ENCODE measurements at places on chromosomes 3 and 15.

GRCh38 chr3:124685067-124685466 is 45.2 kb upstream of the UMPS start:
- no peak for DNase-seq

- DNase-seq: no peak
Measured at GRCh38 chr3:167114619-167115018, 265.5 kb downstream of the ZBBX start.

GRCh38 chr3:81650187-81650586 is 111.3 kb downstream of the GBE1 start:
- no peak for DNase-seq

GRCh38 chr3:28576614-28577200 is 228.1 kb upstream of the AZI2 start:
- no peak for DNase-seq

DNA sequence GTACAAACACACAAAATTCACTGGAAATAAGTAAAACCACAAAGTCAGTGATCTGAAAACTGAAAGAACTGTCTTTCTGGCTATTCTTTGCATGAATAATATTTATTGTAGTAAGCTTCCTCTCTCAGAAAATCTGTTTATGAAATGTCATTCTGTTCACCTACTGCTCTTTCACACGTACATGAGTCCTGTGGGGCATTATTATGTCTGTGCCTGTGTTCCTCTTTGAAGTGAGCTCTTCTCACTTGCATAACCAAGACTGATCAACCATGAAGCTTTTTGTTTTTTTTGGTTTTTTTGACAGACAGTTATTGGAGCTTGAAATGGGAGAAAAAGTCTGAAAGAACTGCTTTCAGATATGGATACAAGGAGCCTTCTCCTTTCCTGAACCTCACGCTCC is 195.8 kb downstream of the PLCH1 start:
- DNase-seq: no peak

DNA sequence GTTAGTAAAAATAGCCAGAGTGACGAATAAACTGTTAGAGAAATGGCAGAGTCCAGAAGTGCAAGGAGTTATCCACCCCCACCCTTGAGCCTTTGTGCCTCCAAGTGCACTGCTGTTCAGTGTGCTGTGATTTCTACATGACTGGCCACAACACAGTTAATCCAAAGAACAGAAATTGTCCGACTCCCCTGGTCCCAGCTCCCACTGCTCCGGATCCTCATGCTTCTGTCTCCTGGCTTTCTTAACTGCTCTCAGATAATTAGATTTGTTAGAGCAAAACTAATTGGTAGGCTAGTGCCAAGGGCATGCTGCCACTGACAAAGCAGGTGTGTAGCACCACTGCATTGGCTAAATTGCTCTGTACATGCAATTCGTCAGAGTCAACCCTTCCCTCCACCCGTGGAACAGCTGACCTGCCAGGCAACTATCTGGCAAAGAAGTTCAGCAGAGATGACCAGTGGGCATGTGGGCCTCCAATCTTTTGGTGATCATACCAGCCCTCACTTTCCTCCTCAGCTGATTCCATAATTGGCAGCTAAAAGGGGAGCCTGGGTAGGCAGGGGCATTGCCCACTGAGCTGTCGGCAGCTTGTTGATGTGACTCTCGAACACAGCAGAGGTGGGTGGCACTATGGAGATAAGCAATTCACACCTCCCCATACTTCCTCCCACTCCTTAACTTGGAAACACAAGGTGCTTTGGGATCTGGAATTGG is 18.9 kb upstream of the ACAP2 start:
- DNase-seq: no peak

DNA sequence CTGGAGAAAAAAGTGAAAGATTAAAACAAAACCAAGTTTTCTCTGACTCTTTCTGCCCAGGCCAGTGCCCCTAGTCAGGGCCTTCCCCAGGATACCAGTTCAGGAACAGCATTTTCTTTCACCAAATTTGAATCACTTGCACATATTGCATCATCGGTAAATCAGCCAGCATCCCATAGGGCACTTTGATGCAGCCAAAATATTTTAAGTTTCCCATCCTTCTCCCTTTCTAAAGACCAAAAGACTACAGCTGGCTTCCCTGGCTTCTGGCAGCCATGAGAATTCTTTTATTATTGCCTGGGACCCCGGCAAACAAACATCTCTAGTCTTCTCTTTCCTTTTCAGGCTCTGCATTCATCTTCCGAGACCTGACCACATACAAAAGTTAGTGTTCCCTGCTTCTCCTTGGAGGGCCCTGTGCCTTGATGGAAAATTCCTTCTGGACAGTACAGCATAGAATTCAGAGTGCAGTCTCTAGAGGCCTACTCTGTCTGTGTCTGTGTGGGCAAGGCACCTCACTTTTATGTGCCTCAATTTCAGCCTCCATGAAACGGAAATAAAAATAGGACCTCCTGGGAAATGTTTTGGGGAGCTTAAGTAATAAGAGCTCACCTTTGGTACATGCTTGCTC is 348.0 kb downstream of the VPS13C start:
- DNase-seq: no peak

GRCh38 chr15:99486371-99487336 is 79.1 kb upstream of the MEF2A start:
- no peak for DNase-seq

- DNase-seq: no peak
Measured at GRCh38 chr3:64693031-64693430, 5.2 kb upstream of the ADAMTS9 start.

- DNase-seq: no peak
Measured at GRCh38 chr15:59841036-59841435, 151.9 kb upstream of the BNIP2 start.

DNA sequence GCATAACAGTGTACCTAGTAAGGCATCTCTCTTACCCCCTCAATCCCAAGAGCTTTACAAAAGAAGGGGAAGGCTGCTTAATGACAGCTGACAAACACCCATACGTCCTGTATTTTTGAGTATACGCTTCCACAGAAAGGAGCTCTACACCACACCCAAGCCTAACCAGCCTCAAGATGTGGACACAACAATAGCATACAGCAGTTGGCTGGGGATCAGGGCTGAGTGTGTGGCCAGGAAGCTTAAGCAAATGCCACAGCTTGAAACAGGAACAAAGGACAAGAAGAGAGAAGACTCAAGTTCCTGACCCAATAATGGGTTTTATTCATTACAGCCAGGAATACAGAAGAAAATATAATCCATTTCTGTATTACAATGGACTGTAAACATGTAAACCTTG is 6.9 kb downstream of the HEXA start:
- no peak for DNase-seq

- DNase-seq: no peak
Measured at GRCh38 chr3:195762249-195762585, 41.4 kb downstream of the MUC20 start.

DNA sequence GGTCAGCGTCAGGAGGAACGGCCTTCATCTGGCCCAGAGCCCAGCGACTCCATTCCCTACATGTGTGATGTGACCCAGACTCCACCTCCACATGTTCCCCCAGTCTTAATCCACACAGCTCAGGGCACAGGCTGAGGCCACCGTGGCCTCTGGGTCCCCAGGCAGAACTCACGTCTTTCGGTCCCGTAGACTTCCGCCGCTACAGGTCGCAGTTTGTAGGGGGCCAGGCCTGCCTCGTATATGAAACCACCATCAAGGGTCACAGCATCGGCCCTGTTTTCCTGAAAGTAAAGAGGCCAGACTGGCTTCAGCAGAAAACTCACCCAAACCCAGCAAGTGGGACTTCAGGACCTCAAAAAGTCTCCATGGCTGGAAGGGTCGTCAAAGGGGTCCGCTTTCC is 8.6 kb downstream of the LTF start:
- DNase-seq: no peak

GRCh38 chr3:190269101-190269500 is 53.1 kb downstream of the CLDN1 start:
- no peak for DNase-seq

- DNase-seq: no peak
Measured at GRCh38 chr3:28917895-28918475, 362.9 kb upstream of the RBMS3 start.

DNA sequence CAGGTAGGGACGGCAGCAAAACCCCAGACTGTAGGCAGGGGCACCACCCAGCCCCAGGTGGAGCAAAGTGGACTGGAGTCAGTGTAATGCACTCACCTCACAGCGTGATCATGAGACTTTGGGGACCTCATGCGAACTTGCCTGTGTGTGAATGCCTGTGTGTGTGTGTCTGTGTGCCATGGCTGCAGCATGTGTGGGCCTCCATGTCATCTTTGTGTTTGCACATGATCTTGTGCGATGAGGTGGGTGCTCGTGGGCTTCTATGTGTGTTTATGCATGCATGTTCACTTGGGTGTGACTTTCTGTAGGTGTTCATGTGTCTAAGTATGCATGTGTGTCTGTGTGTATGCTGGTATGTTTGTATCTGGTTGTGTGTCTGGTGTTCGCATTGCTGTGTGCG is 41.2 kb upstream of the ADPGK start:
- DNase-seq: no peak

DNA sequence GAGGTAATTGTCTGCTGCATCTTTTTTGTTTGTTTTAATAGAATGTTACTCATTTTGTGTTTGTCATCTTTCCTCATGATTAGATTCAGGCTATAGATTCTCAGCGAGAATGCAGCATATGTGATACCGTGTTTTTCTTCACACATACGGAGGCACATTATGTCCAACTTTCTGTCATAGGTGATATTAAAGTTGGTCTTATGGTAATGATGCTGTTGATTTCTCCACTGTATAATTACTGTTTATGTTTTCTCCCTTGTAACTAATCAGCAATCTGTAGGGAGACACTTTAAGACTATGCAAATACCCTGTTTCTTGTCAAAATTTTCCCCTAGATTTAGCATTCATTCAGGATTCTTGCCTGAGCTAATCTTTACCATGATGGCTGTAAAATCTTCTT is 87.6 kb downstream of the CLDN1 start:
- no peak for DNase-seq

- no peak for DNase-seq
Measured at GRCh38 chr3:174329321-174329720, 529.8 kb upstream of the NAALADL2 start.

DNA sequence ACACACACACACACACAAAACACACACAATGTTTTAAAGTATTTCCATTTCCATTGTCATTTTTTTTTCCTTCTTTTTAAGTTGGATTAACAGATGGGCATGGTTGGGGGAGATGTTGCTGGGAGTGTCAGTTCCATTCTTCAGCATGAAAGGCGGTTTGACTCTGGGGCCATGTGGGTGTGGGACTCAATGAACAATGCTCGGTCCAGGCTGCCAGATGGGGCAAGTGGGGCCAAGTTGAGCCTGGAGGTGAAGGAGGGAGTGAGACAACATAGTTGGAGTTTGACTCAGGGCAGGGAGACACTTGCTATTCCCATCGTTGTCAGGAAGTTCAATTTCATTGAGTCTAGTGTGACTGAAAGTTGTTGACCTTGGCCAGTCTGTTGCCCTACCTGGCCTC is 125.3 kb downstream of the TLE3 start:
- no peak for DNase-seq

DNA sequence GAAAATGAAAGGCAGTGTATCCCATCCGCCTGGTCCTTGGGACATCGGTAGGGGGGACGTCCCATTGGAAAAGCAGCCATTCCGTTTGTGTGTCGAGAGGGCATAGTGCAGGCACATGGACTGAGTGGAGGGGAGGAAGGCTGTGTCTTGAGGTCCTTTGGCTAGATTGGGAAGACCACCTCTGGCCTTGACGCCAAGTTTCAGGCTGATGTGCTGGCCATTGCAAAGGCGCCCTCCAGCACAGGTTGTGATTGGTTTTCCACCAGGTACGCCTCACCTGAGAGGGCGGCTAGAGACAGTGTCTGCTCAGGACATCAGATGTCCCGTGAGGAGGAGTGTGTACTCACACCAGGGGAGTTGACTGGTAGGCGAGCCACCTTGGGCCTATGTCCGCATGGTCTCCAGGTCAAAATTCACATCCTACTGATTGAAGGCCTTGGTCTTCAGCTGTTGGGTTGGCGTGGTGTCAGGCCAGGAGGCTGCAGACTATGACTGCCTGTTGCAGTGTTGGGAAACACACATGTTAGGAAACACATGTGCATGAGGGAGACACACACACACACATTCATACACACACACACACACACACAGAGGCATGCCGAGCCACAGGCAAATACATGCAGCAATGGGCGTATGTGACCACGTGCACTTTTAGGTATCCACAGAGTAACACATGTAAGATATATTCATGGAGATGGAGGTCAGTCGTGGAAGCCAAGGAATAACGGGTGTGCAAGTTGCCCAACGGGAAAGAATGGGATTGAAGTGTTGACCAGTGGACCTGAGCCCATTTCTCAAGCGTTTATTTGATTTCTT is 98.4 kb downstream of the SNRPN start:
- DNase-seq: no peak

GRCh38 chr3:67329358-67329757 is 325.1 kb downstream of the SUCLG2 start:
- DNase-seq: no peak

DNA sequence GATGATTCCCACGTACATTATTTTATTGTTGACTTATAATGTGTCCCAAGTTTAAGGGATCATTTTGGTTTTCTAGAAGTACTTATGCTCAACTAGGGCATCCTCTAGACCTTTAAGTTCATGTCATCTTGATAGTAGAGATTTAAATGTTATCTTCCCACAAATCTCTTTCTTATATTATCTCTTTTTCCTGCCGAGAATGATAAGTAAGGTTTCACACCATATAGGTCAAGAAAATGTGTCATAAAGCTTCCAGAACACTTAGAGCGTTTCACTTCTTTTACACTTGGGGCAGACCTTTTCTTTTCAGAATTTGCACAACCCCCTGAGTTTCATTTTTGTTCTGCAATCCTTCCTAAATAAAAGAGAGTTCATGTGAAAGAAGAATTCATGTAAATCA is 142.0 kb upstream of the CBLB start:
- no peak for DNase-seq

GRCh38 chr15:34941831-34942230 is 27.7 kb downstream of the AQR start:
- no peak for DNase-seq

- no peak for DNase-seq
Measured at GRCh38 chr3:103624271-103624670, 1189.5 kb downstream of the ZPLD1 start.

Data from stimulated activated CD4-positive, alpha-beta T cell treated with anti-CD3 and anti-CD28 coated beads, TNF-alpha, amount 100 ng/mL, for 24 hours (primary cell).